ENCODE measurements at places on chromosomes 16 and 17.
A peak's percentile ranks its signal among the peaks of the same experiment; 100 is the strongest.

DNA sequence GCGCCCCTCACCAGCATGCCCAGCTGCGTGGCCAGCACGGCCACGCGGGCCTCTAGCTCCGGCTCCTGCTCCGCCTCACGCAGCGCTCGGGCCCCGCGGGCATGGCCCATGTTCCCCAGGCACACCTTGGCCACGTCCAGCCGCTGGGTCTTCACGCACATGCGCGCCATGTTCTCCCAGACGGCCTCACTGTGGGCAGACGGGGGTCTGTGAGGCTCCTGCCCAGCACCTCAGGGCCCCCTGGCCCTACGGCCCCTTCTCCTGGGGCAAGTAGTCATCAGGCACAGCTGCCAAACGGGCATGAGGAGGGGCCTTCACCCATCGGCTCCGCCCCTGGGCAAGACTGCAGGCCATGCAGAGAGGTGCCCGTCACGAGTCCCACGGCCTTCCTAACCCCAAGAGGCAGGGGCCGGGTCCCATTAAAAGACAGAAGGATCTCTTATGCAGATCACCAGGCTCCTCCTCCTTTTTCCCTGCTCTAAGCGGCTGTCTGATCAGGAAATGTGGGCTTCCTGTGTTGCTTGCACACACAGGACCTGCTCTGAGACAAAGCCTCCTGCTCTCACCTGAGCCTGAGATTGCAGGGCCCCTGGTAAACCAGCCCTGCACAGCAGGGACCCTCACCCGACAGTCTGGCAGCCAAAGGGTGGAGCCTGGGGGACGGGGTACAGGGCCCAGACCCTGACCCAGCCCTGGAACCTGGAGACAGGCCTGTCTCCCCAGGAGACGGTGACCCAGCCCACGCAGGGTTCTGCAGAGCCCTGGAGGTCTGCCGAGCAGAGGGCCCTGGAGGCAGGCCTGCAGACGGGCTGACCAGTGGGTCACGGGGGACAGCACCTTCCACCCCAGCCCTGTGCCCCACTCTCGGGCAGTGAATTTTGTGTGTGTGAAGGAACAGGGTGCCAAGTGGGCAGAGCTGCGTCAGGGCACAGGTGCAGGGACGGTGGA is 6.6 kb upstream of the TMEM204 start:
- no peak for DNase-seq

DNA sequence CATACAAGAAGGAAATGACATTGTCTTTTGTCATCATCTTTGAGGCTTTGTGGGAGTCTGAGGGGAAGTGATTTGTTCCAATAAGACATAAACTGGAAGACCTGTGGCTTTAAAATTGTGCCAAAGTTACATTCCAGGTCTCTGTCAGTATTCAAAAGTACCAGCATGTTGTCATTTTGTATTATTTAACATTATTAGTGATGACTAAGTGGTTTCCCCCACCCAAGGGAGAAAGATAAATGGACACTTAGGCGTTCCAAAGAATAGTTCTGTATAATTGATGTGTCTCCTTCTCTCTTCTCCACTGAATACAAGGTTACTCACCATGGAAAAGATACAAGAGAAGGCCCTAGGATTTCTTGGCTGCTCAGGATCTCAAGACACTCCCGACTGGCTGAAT is 3.8 kb downstream of the CFAP97D1 start:
- no peak for DNase-seq

DNA sequence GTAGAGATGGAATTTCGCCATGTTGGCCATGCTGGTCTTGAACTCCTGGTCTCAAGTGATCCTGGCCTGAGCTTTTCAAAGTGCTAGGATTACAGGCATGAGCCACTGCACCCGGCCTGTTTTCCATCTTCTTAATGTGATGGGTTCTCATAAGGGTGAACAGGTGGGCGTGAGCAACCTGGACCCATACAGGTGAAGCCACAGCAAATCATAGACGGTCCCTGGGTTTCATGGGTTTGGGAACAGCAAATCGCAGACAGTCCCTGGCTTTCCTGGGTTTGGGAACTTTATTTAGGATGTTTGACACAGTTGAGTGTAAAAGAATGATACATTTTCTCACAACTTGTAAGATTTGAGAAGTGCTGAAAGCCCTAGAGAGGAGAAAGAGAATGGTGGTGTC is 12.9 kb upstream of the MEIOB start:
- DNase-seq = no peak

- no peak for DNase-seq
Measured at GRCh38 chr17:78818932-78819331, 21.7 kb downstream of the USP36 start.

- DNase-seq = no peak
Measured at GRCh38 chr17:80710714-80711302, 166.2 kb downstream of the RPTOR start.

DNA sequence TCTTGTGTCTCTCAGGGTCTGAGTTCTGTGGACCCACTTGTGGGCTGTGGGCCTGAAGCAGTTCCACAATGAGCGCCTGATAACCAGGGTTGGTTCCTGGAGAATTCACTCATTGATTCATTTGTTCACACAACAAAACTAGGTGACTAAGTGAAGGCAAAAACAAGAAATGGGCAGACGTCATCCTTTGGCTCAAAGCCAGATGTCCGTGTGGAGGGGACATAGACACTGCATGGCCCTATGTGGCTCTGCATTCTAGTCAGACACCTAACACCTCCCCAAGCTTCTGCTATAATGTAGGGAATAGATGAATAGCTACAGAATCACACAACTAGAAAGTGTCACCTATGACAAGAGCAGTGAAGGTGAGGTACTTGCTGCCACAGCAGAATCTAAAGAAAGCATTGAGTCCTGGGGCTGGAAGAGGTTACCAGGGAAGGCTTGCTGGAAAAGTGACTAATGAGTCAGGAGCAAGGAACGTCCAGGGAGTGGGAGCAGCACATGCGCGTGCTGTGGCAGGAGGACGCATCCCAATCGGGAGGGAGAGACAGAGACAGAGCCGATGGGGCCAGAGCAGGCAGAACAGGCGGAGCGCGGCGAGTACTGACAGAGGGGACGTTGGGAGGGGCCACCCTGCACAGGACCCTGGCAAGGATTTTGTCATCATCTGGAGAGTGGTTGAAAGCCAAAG is 58.9 kb downstream of the CES1 start:
- DNase-seq = no peak

- no peak for DNase-seq
Measured at GRCh38 chr17:47738178-47738577, 5.1 kb downstream of the TBX21 start.

DNA sequence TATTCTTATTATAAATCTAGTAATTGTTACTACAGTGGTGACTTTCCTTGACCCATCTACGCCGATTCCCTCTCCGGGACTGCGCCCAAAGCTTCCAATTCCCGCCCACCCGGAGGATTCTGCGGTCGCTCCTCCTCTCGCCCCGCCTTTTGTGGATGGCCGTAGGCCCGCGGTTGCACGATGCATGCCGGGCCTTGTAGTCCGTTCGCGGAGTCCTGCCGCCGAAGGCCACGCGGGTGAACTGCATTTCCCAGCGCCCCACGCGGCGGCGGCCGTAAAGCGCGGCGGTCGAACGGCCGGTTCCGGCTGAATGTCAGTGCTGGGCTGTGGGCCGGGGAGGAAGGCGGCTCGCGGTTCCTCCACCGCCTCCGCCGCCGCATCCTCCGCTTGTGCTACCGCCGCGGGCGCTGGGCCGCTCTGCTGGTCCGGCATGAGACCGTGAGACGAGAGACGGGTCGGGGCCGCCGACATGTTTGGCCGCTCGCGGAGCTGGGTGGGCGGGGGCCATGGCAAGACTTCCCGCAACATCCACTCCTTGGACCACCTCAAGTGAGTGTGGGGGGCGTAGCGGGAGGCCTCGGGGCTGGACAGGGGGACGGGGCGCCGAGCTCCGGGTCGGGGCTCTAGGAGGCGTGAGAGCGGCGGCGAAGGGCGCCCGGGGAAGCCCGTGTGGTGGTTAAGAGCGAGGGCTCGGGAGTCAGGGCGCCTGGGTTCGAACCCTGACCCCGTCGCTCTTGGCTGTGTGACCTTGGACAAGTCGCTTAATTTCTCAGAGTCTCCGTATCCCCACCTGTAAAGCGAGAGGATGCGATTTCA is at the start of gene CLEC16A:
Gene CLEC16A, plus strand, starts transcription at position 316 of the 816 bp plus-strand sequence. Its CDS starts 154 bp downstream, at position 470.
- peak; percentile 93 for DNase-seq

GRCh38 chr16:55660026-55660425 is 4.2 kb downstream of the SLC6A2 start:
- no peak for DNase-seq

DNA sequence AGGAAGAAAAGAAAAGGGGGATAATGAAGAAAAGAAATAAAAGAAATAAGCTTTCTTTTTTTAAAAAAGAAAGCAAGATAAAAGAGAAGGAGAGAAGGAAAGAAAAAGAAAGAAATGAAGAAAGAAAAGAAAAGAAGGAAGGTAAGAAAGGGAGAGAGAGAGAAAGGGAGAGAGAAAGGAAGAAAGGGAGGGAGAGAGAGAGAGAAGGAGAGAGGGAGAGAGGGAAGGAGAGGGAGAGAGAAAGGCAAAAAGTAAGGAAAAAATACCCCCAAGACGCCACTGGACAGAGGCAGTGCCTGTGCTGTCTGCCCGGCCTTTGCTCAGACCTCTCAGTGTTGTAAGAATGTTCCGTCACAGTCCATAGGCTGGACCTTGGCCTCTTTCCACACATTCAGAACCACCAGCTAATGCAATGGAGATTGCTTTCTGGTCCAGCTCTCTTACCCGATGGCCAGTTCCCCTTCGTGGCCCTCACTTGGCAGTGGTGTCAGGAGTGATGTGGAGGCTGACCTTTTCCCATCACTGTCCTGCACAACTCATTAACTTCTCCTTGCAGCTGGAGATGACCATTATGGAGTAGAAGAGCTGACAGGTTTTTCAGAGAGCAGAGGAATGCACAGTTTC is 14.3 kb upstream of the HNF1B start:
- DNase-seq = no peak

DNA sequence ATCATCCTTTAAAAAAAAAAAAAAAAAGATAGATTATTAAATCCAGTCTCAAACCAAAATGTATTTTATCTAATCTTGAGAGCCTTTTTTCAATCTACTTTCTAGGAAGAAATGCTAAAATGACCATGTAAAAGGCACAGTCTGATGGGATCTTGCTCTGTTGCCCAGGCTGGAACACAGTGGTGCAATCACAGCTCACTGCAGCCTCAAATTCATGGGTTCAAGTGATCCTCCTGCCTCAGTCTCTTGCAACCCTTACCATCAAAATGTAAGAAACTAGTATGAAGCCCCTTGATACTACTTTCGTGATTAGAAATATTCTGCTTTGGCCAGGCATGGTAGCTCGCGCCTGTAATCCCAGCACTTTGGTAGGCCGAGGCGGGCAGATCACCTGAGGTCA is 70.8 kb downstream of the HELZ start:
- no peak for DNase-seq

DNA sequence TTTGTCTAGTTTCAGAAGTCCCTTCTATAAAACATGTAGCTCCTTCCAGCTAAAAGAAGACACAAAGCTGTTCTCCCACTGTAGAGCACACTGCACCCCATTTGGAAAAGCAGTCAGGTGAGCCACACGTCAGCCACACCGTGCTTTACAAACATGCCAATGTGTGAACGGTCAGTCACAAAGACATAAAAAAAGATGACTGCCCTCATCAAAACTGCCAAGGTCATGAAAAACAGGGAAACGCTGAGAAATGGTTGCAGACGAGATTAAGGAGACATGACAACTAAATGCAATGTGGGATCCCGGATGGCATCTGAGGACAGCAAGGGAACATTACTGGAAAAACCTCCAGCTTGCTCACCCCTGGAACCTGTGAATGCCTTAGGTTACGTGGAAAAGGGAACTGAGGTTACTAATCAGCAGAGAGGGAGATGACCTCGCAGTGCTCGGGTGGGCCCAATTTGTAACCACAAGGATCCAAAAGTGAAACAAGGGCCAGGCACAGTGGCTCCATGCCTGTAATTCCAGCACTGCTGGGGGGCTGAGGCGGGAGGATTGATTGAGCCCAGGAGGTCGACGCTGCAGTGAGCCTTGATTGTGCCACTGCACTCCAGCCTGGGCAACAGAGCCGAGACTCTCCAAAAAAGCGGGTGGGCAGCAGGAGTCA is 8.1 kb downstream of the ANKRD11 start:
- DNase-seq = no peak

DNA sequence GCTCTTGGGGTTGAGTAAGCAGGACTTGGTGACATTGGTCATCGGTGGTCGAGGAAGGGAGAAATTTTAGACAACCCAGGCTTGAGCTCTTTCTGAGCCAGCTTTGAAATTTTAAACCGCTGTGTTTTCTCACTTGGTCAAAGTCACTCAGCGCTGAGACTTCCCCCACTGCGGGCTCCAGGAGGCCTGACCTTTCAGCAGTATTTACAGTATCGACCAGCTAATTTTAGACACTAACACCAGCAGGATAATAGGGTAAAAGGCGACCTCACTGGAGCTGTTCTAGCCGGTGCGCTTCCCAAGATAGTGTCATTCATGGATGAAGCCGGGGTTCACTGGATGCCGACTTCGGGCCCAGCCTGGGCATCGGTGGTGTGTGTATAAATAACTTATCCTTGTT is 29.7 kb upstream of the WSCD1 start:
- no peak for DNase-seq

DNA sequence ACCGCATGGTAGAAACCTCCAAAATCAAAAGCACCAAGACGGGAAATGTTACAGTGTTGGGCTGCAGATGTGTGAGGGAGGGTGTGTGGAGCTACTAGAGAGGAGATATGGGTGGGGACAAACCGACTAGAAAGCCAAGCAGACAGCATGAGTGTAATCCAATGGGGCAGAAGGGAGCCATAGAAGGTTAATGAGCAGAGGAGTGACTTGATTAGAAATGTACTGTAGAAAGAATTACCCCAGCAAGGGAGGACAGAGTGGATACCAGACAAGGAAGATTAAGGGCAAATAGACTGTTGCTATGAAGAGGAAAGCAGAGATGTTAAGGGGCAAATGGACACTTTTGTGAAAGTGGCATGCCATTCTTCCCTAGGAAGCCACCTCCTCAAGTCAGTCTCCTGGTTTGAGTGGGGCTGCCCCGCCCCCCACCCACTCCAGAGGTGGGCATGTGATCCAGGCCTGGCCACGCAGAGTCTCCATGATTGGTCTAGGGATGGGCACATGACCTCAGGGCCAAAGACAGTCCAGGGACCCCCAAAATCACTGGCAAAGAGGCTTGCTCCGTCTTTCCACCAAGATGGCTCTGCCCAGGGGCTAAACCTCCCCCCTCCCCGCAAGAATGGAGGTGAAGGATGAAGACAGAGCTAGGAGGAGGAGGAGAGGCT is 4.3 kb downstream of the COTL1 start:
- DNase-seq = no peak

DNA sequence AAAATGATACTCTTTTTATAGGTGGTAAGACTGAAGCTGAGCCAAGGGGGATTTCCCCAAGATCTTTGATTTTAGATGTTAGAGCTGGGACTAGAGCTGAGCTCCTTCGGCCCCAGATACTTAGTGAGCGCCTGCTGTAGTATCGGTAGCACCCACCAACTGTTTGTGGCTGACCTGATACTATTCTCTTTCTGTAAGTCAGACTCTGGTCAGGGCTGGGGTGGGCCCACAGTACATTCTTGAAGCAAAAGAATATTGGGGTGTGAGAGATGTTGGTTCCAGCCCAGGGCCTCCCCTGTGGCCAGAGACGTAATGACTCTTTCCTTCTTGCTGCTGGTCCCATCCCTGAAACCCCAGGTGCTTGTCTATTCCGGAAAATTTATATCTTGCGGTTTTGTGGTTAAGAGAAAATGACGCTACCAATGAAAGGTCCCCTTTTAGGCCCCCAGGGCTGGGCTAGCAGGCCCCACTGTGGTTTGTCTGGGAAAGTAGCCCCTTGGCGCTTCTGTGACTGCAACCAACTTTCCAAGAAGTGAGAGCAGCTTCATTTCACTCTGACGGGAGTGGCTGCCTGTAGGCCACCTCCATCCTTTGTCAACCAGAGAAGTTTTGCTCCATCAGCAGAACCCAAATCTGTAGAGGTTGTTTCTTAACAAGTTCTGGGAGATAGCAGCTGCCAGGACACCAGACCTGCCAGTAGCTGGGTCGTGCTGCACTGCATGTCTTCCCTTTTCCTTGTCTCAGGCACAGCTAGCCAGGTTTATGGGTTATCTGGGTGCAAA is 86.4 kb upstream of the LGALS9 start:
- DNase-seq = no peak

Measured in neuronal stem cell (in vitro differentiated cells).